ENCODE measurements at places on chromosomes 2 and 18. TPM values are rescaled to one million over a fixed set of nuclear protein-coding genes. Genes with fewer than 3 reads are reported as not detected.

The ERICH2 gene
- total RNA-seq, result not detected

GRCh38 chr2:56379066-56379465 lies 195.3 kb downstream of the CCDC85A start:
- no peak for DNase-seq

The ANKRD36B gene
- total RNA-seq, result 59.5 TPM

The ALPG gene
- total RNA-seq, result not detected

DNA sequence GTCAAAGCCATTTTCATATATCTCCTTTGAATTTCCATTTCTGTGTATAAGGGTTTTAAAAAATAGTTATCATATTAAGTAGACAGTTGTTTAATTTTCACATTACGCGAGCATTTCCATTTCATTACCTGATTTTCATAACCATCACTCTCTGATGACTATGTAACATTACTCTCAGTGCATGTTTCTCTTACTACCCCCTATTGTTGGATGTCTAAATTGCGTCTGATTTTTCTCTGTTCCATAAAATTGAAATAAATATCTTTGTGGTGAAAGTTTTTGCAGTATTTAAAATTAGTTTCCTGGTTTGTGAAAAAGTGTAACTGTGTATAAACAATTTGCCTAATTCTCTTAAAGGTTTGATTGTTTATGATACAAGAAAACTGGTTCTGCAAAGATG lies 123.8 kb downstream of the MYO1B start:
- DNase-seq, result no peak

The ALPP gene
- total RNA-seq, result not detected

All from activated naive CD8-positive, alpha-beta T cell treated with anti-CD3 and anti-CD28 coated beads, Interleukin-2, amount 10 ng/mL, durations not matched to agents 7 days and 5 days (primary cell).